ENCODE measurements at places on chromosomes 4 and X.

DNA sequence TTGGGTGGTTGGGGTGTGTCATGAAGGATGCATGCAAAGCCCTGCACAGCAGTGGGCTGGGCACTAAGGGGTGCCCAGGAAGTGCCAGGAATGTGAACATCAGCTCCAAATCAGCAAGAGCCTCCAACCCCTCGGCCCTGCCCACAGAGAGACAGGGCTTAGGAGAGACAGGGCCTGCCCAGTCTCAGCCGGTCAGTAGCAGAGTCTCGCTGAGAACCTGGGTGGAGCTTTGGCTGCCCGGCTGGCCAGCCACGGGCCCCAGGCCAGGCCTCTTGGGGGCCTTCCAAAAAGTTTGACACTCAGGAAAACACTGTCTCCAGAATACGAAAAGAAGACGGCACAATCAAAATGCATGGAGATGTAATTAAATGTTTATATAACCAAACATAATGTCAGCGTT, 4.3 kb upstream of the MXD4 start:
- no peak for DNase-seq

DNA sequence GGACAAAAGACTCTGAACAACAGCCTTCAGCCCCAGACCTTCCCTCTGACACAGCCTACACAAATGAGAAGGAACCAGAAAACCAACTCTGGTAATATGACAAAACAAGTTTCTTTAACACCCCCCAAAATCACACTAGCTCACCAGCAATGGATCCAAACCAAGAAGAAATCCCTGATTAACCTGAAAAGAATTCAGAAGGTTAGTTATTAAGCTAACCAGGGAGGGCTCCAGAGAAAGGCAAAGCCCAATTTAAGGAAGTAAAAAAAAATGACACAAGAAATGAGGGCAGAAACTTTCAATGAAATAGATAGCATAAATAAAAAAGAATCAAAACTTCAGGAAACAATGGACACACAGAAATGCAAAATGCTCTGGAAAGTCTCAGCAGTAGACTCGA, 224.0 kb downstream of the TRIML1 start:
- DNase-seq: no peak

DNA sequence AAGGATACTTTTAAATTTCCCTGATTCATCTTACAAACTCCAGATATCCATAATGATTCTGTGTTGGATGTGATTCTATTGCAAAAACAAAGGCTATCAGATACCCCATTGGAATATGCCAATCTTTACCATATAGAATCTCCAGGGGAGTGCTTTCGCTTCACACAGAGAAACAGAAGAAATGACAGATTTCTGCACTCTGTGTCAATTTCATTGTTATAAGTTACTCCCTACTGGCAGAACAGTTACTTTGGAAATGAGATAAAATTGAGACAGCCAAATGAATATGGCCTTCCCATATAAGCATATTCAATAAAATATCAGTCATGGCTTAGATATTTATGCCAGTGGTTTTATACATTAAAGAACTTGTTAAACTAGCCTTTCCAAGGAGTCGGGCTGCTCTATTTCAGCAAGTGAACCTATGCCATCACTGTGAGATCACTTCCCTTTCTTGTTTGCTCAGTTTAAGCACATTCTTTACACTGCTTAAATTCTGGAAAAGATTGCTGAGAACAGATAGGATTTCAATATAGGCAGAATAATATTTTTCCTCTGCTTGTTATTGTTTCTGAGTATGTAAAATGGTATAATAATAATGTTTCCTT, 127.5 kb upstream of the ANXA10 start:
- DNase-seq: no peak

- DNase-seq: no peak
These were observed 107.0 kb downstream of the IQCM start for GRCh38 chr4:149708513-149709130.

GRCh38 chr4:57039345-57039744, 60.6 kb downstream of the POLR2B start:
- no peak for DNase-seq

- DNase-seq: no peak
These were observed 24.6 kb downstream of the ABLIM2 start for GRCh38 chr4:8133897-8134563.

DNA sequence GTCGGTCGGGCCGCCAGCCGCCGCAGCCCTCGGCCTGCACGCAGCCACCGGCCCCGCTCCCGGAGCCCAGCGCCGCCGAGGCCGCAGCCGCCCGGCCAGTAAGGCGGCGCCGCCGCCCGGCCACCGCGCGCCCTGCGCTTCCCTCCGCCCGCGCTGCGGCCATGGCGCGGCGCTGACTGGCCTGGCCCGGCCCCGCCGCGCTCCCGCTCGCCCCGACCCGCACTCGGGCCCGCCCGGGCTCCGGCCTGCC, 213 bp downstream of the NFKB1 start:
- no peak for DNase-seq

DNA sequence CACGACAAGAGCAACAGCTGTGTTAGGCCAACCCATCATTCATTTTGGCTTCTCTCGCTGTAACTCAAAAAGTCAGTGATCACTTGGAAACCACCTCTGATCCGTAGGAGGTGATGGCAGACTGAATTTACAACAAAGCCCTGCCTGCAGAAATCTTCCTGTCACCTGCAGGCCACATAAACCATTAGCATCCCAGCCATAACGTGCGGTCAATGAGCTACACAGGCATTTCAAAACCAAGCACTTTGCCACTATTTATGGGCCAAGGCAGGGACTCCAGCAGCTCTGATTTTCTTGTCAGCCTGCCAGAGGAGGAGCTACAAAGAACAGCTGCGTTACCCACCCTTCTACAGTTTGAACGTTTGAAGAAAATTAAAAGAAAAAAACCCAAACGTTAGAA, 228.1 kb upstream of the PPARGC1A start:
- DNase-seq: no peak

DNA sequence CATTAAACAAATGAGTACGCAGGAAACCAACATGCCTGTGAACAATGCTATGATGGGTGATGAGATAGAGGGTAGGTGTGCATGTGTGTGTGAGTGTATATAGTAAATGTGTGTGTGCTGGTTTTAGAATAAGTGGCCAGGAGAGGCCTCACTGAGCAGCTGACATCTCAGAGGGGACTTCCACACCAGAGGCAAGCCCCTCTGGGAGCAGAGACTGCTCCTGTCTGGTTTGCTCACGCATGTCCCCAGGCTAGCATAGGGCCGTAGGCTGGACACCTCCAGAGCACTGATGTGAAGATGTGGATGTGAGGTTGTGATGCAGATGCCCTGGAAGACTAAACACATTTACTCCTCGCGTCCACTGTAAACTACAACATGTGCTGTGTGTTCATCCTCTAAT, 104.5 kb downstream of the DRD5 start:
- DNase-seq: no peak

- no peak for DNase-seq
These were observed 17.7 kb downstream of the COL4A6 start for GRCh38 chrX:108420481-108420880.
